ENCODE measurements at places on chromosomes 2 and 18. TPM values are rescaled to one million over a fixed set of nuclear protein-coding genes. Genes with fewer than 3 reads are reported as not detected.

The GPBAR1 gene
- 2.6 TPM for total RNA-seq

The MAP3K19 gene
- total RNA-seq: not detected

The GPR35 gene
- 3.4 TPM for total RNA-seq

The SLC16A14 gene
- 4.7 TPM for total RNA-seq

The STAT4 gene
- 8.0 TPM for total RNA-seq

The IL36B gene
- total RNA-seq: not detected

The DOK6 gene
- 5.9 TPM for total RNA-seq

The NT5DC4 gene
- total RNA-seq: not detected

The KHK gene
- 4.9 TPM for total RNA-seq

The RHBDD1 gene
- total RNA-seq: 38.4 TPM

The BABAM2 gene
- 36.2 TPM for total RNA-seq

The VWA3B gene
- 0.17 TPM for total RNA-seq

The PCARE gene
- total RNA-seq: 0.55 TPM

The CRYGD gene
- not detected for total RNA-seq

The RGPD8 gene
- total RNA-seq: 20.0 TPM

The STARD6 gene
- not detected for total RNA-seq

The ACSL3 gene
- total RNA-seq: 91.5 TPM

The LGALSL gene
- total RNA-seq: 43.2 TPM

The LYPD1 gene
- 1.2 TPM for total RNA-seq

The RGPD5 gene
- total RNA-seq: 94.3 TPM

The EMX1 gene
- not detected for total RNA-seq

The NEU4 gene
- 0.23 TPM for total RNA-seq

The MITD1 gene
- 21.2 TPM for total RNA-seq

The AAMP gene
- total RNA-seq: 55.9 TPM

Measured in upper lobe of right lung (tissue), 1 donor.